Chondrocyte (in vitro differentiated cells): ENCODE measurements at places on chromosomes 6 and 20. TPM values are rescaled to one million over a fixed set of nuclear protein-coding genes. Genes with fewer than 3 reads are reported as not detected.

DNA sequence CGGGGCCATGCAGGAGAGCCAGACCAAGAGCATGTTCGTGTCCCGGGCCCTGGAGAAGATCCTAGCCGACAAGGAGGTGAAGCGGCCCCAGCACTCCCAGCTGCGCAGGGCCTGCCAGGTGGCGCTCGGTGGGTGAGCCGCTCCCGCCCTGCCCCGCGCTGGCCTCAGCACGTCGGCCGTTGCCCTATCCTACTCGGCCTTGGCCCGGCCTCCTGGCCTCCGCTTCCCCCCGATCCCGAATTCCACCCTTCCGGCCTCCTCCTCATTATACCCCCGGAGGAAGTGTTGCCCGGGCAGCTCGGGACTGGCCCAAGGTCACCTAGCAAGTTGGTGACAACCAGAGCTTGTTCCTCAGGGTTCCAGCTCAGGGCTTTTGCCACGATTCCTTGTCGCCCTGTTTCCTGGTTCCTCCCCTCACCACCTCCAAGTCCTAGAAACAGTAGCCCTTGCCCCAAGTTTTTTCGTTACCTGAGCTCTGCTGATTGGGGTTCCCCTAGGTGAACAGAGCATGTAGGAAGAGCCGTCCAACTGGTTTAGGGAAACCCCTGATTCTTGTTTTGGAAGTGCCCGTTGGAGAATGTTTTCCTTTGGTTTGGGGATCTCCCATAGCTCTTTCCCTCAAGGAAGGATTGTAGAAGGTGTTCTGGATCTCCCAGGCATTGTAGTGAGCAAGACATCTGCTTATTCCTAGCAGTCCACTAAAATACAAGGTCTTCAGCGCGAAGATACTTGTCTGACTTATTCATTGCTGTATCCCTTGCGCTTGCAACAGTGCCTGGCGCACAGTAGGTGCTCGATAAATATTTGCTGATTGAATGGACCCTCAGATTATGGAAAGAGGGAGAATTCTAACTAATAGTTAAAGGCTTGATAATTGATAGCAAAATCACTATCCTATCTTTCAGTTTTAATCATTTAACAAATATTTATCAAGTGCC, 641 bp downstream of the ARFGEF2 start:
- DNase-seq = no peak

The SLC13A3 gene
- 2.5 to 2.8 TPM (median 2.8 TPM) in 3 replicates for total RNA-seq

DNA sequence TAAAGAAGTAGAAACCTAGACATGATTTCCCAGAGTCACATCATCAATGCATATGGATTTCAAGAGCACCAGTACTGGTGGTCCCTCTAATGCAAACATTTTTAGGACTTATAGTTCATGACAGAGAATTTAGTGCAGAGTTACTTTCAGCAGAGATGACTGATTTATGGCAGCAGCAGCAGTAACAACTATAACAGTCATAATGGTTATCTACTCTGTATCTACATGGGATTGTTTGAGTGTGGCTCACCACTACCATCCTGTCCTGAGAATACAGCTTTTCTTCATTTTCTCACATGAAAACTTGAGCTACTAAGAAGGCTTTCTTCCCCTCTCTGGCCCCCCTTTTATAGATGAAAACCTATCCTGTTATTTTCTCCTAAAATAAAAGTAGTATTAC, 128.5 kb upstream of the ENPP5 start:
- DNase-seq = no peak

The TREML2 gene
- not detected in 3 replicates for total RNA-seq

DNA sequence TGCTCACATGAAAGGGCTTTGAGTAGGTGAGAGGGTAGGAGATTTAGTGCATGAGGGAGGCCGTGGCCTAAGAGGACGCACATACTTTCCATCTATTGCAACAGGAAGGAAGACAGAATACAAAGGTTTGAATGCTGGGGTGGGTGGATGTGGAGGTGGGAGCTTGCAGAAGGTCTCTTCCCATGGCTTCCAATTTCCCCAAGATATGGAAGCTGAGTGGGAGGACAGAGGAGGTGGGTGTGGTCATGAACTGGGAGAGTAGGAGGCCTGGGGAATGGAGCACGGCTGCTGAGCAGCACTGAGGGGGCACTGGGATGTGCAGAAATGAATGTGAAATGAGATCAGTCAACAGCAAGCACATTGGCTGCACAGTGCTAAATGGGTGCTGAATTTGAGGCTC, 70.3 kb downstream of the SCML4 start:
- no peak for DNase-seq
